MV-4-11 (cell line): ENCODE measurements at places on chromosomes 13 and 19.
A peak's percentile ranks its signal among the peaks of the same experiment; 100 is the strongest.

DNA sequence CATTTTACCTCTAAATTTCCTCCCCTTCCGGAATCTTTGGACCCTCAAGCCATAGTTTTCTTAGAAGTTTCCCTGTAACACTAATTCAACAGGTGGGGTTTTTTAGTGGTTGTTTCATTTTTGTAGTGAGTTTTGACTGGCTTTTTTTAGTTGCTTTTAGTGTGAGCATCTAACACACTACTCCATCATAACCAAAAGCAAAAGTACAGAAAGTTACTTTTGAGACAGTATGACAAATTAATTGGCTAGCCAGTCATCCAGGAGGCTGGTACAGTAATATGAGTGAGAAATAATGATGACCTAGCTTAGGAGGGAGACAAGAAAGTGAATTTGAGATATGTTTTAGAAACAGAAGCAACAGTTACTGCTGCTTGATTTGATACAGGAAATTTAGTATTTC is 71.5 kb downstream of the DNAJC15 start:
- no peak for DNase-seq

GRCh38 chr13:48294653-48295052 is 8.9 kb upstream of the RB1 start:
- DNase-seq = no peak

GRCh38 chr13:40982772-40983171 is 36.3 kb downstream of the ELF1 start:
- DNase-seq = peak; percentile 85

GRCh38 chr19:29532097-29532496 is 6.3 kb downstream of the VSTM2B start:
- no peak for DNase-seq

DNA sequence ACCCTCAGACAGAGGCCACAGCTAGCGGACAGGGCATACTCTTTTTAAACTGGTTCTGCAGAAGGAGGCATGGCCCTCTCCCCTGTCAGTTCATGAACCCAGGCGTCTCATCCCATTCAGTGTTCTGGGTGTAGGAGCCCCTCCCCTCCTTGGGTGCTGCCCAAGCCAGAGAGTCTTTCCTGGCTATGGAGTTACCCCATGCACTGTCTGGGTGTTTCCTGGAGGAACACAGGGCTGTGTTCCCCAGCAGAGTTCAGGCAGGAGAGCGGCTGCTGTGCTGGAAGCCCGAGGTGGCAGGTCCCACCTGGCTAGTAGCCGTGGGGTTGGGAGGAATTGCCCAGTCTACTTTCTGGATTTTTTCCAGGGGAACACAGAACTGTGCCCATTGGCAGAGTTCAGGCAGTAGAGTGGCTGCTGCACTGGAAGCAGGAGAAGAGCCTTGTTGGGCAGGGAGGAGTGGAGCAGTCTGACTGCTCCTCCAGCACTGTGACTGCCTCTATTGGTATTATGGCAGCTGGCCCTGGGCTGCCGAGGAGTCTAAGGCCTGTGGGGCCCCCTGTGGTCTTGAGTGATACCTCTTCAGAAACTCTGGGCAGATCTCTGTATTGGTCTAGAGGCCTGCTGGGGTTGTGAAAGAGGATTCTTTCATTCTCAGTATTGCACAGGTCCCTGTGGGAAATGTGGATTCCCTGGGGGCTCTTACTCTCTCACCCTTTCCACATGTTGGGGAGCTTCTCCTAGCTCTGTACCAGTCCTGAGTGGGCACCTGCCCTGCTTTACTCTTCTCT is 168.3 kb downstream of the PCDH20 start:
- DNase-seq = no peak

- no peak for DNase-seq
Measured at GRCh38 chr13:63460462-63461090, 2044.9 kb upstream of the PCDH20 start.

GRCh38 chr13:48977973-48978372 is 2.3 kb downstream of the FNDC3A start:
- peak; percentile 5 for DNase-seq

DNA sequence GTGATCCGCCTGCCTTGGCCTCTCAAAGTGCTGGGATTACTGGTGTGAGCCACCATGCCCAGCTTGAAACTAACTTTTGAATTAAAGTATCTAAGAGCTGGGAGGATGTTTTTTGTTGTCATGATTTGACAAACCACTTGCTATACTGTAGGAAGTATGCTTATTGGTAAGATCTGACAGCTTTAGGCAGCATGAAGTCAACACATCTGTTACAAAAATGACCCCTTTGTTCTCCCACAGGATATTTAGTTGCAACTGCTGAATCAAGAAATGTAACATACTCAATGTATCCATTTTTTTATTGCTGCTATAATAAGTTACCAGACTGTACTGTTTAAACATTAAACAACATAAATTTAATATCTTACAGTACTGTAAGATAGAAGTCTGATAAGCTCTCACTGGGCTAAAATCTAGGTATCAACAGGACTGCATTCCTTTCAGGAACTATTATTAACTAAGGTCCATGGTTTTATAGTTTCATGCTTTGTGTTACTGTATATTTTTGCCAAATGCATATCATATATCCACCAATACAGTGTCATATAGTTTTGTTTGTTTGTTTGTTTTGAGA is 22.8 kb upstream of the LRP3 start:
- DNase-seq = no peak

DNA sequence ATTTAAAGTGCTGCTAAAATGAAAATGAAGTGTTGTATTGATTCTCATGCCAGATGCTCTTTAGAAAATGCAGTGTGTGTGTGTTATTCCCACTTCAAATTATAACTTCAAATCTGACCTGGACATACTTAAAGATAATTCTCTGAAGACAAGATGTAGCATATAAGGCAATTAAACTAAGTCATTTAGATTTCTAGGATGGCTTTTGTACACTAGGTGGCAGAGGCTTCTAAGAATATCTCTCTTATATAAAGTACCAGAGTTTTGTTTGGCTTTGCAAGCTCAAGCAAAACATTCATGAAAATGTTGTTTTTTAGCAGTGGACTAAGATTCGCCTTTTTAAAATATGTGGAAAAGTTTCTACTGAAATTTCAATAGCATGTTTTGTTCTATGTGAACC is 407.2 kb downstream of the GPC5 start:
- DNase-seq = no peak

DNA sequence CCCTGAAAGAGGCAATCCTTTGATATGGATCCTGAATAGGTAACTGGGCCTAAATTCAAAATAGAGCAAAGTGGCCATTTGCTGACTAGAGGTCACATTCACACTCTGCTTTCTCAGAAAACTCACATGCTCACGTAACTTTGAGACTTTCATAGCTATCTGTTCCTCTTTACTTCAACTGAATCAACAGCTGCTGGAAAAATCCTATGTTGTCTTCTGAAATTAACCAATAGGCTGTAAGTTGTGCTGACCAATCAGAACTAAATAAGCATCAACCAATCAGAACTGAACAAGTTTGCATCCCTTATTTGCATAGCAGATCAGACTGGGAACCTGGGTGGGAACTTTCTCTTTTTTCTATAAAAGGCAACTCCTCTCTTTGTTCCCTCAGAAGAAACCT is 24.0 kb upstream of the TBC1D4 start:
- peak; percentile 91 for DNase-seq

GRCh38 chr19:35628565-35629331 is at the start of gene RBM42:
Gene RBM42 (plus strand): TSS chr19:35629036. CDS start chr19:35629154, 118 bp downstream.
- peak; percentile 100 for DNase-seq
